Astrocyte (in vitro differentiated cells and primary cell): ENCODE measurements at places on chromosomes 4 and X.
A peak's percentile ranks its signal among the peaks of the same experiment; 100 is the strongest.

DNA sequence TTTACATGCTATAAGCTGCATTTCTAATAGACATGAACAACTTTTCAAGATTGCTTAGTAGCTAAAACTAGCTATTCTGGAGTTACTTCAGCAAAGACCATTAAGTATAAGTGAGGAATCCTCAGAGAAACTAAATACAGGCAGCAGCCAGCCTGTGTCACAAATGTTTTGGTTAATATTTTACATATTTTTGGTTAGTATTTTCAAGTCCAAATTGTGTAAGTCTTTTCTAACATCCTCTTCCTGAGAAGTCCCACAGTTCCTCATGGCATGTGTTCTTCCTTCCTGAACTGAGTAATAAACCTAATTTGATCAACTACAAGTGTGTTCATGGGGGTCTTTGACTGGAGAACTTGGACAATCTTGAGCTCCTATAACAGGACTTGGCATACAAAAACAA, 42.4 kb upstream of the MCF2 start:
- DNase-seq = peak; percentile 11

DNA sequence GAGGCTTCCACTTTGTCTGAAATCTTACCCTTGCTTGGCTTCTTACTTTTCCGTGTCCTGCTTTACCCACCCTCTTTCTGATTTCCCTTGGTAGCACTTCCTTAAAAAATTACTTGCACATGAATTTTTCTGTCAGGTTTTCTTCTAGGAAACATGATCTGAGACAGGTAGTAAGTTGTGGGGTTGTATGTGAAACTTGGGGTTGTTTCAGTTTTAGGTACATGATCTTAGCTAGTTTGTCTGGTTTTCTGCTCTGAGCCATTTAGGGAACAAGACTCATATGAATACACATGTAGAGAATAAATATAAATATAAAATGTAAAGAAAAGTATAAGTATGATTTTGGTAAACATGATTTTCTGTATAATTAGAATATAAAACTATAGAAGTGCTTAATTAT, 17.4 kb upstream of the ARMCX2 start:
- no peak for DNase-seq

DNA sequence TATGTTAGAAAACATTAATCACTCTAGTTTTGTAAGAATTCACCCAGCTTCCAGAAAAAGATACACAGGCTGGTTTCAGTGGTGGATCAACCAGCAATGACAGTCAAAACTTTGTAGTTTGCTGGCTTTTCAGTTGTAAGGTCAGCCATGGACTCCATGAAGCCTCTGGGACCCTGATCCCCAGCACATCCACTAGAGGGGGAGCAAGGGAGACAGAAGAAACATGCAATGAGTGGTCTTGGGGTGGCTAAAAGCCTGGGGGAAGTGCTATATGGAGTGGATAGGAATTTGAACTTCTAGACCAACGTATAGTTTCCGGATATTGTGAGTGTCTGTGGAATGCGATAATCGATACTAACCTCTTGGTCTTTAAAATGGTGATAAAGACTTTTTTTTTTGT, 72.7 kb downstream of the AFF2 start:
- DNase-seq = no peak

DNA sequence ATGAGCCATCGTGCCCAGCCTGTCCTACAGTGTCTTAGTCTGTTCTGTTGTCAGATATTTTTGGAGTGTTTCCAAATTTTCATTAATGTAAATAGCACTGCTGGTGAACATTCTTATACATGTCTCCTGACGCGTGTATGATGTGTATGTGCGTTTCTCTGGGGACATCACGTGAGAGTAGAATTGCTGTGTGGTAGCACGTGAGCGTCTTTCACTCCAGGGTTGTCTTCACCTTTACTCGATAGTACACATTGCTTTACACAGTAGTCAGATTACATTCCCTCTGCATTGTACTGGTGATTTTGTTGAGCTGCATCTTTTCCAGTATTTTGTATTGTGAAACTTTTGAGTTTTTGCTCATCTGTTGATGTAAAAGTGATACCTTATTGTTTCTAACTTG, 60.0 kb downstream of the ARHGAP10 start:
- no peak for DNase-seq

DNA sequence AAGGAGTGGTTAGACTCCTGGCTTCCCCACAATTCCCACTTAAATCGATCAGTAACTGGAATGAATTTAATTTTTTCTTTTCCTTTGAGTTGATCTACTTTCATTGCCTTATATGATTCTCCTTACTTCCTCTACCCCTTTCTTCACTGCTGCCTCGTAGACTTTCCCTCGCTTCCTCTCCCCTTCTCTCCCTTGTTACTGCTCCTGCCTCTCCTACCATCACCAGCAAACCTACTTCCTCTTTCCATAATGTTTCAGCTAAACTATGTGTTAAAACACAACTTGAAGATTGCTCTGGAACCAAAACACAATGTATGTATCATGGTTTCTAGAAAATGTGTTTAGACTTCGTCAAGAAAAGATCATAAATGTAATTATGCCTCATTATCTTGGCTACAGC, 132.0 kb upstream of the TET2 start:
- DNase-seq = no peak

GRCh38 chr4:80154545-80154933, 42.8 kb upstream of the PRDM8 start:
- DNase-seq = no peak

GRCh38 chrX:71546879-71547278, 14.0 kb downstream of the OGT start:
- no peak for DNase-seq

DNA sequence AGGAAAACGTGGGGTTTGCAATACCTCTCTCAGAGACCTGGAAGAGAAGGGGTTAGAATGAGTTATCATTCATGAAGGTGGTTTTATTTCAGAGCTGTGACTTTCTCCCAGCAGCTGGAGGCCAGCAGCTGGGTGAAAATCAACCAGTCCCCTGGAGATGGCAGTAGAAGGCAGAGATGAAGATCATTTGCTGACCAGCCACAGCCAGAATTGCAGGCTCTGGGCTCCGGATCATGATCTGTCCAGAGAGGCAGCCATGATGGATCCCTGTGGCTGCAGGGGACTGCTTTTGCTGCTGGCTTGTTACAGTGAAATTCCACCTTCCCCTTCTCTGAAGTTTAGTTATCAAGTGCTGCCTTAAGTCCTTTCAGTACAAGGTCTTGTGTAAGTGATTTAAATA, 46.9 kb upstream of the TAB3 start:
- no peak for DNase-seq

DNA sequence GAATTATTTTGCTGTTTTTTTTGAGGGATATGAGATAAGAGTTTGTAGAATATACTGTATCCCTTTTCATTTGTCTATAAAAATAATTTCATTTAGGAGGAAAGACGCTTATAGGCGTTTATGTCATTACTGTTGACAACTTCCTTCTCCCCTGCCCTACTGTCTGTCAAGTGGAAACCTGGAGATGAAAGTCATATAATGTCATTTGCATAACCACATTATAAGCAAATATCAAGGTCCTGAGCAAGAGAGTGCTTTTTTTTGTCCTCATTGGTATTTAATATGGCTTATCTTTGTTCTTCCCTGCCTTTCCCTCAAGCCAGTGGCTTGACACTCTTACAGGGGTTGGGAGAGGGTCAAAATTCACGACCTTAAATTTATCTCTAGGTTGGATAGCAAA, 55.8 kb downstream of the LRP2BP start:
- no peak for DNase-seq

GRCh38 chr4:157706155-157706554, 466.7 kb downstream of the GASK1B start:
- no peak for DNase-seq

DNA sequence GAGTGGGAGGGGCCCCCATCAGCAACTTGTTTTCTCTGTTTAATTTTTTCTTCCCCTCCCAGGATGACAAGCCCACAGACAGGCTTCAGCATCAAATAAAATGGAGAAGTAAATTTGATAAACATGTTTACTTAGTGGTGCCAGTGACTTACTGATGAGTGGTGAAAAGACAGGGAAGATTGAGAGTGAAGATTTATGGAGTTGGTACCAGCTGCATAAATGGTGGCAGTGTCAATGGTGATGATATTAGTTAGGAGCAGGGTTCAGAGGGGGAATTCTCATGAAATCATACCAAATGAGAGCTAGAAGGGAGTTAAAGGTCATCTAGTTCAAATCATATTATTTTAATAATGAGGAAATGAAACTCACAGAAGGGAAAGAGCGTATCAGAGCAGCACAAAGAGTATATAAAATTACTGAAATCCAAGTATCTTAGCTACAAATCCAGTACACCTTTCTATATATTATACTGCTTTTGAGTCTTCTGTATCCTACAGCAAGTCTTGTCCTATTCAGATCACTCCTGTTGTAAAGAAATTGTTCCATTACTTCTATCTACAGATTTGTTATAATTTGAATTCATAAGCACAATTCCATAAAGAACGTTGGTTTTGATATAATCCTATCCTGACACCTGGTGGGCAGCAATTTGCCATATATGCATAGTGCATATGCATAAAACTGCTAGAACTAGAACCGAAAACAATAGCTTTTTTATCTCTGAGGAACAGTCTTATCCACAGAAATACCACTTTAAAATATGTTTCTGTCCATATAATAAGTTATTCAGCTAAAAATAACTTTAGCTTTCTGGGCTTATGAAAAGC, 5.0 kb downstream of the P2RY10 start:
- no peak for DNase-seq

- DNase-seq = no peak
These were observed 27.6 kb upstream of the TMEM184C start for GRCh38 chr4:147589586-147589985.

GRCh38 chr4:59994118-59994517, 1206.0 kb upstream of the ADGRL3 start:
- DNase-seq = no peak

GRCh38 chrX:144683247-144683646, 564.1 kb upstream of the SPANXN1 start:
- no peak for DNase-seq

GRCh38 chr4:179029683-179030082, 1587.4 kb upstream of the AGA start:
- DNase-seq = no peak

- peak; percentile 94 for DNase-seq
These were observed 68.5 kb upstream of the MXD4 start for GRCh38 chr4:2330091-2331042.

GRCh38 chr4:156021298-156021697, 67.6 kb upstream of the CTSO start:
- DNase-seq = no peak

DNA sequence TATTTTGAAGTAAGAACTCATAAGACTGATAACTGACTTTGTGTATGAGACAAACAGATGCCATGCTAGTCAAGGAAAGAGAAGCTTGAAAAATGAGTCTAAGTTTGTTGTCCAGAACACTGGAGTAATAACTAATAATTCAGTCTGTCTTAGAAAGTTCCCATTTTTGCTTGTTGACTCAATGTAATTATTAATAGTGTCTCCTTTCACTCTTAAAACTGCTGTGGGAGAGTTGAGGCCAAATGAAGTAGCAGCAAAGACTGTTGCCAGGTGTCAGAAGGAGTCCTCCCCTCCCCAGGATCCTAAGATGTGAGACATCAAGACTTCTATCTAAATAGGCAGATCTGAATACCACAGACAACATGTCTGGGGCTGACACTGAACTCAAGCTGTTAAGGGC, 20.8 kb upstream of the FAM13A start:
- DNase-seq = peak; percentile 31

DNA sequence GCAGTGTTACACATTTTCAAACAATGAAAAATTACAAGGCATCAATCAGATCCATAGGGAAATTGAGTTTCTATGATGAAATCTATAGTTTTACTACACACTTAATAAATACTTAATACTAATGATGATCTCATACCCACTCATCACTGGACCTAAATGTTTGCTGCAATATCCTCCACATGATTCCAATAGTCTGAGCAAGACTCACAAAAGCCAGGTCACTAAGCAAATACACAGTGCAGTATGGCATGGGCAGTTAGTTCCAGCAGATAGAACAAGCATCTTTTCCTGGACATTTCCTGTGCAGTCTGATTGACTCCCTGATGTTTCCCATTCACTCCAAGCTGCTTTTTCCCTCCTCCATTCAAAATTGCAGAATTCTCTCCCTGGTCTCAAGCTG, 109.0 kb upstream of the ATOH1 start:
- no peak for DNase-seq

DNA sequence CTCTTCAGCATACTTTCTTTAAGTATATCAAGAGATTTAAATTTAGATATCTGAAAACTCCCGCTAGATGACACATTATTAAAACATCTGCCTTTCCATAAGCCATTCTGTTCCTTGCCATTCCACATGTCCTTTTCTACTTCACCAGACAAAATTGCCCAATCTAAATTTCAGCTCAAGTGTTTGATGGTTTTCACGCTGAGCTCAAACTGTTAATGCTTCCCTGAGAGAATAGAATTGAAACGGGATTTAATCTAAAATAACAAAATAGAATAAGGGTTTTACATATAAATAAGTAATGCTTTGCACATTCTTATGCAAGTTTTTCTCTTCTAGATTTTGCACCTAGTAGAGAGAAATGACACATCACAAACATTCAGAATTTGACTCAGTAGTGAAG, 764.5 kb upstream of the TENM3 start:
- no peak for DNase-seq

- DNase-seq = no peak
These were observed 120.8 kb upstream of the PJA1 start for GRCh38 chrX:69285881-69286564.

DNA sequence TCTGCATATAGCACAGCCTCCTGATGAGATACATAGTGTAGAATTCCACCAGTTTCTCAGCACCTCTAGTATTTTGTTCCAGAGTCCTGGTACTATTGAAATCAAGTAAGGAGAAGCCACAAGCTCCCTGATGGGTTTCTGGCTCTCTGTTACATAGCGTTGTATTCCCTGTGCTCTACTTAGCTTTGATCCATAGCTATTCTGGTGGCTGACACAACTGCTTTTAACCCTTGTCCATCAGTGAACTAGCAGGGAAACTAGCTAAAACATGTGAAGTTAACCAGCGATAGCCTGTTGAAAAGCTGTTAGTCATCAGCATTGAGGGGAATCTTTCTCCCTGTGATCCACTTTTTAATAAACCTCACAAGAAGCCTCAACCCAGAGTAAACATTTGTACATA, 26.9 kb downstream of the NIPAL1 start:
- DNase-seq = no peak

DNA sequence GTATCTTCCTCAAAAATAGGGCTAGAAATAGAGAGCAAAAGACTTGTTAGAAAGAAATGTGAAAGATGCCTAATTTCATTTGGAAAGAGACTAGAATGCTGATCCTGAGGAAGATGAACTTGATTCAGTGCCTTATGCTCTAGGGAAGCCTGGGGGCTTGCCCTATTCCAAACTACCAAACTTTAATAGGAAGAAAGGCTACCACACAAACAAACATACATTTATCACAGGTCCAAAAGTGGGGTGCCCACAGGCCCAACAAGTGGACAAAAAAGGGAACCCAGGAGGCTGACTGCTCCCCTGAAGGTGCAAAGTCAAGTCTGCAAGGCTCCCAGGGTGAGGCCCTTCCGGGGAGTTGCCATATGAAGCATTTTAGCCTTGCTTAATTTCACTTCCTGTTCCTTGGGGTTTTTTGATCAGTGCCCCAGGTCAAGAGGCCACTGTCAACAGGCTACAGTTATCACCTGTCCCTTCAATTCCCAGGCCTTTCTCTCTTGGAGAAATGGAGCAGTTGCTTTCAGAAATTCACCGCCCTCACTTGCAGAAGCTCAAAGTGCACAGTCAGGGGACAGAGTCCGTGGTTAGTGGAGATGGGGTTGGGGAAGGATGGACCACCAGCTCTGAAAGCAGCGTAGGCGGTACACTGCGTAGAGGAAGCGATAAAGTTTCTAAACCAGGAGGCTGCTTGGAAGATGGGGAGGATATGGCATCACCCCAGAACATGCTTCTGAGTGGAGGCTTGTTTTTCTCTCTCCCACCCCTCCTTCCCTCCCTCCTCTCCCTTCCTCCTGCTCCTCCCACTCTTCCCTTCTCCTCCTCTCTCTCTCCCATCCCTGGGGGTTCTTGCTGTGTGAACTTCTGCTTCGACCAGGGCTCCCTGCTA, 36.4 kb downstream of the TMEM154 start:
- DNase-seq = no peak
